ENCODE measurements at places on chromosomes 7 and 10.

- H3K27me3 ChIP-seq, result peaks cover 3% of the 10 kb centered on the region
- H3K4me3 ChIP-seq, result no peak overlapping the region
- no peak overlapping the region for H3K27ac ChIP-seq
- no peak for DNase-seq
Observed at GRCh38 chr7:27697861-27698430, 35.3 kb upstream of the HIBADH start.

- H3K27ac ChIP-seq, result no peak overlapping the region
- no peaks in the 10 kb centered on the region for H3K36me3 ChIP-seq
- no peak overlapping the region for H3K4me3 ChIP-seq
- peaks cover 11% of the 10 kb centered on the region for H3K27me3 ChIP-seq
- no peak for DNase-seq
Observed at GRCh38 chr10:123380491-123381085, 226.4 kb downstream of the BUB3 start.

GRCh38 chr10:788796-789748 is 99.6 kb upstream of the DIP2C start:
- no peaks in the 10 kb centered on the region for H3K4me1 ChIP-seq
- DNase-seq, result no peak
- H3K36me3 ChIP-seq, result no peaks in the 10 kb centered on the region
- peak overlapping the region; percentile 63 for H3K27ac ChIP-seq
- H3K27me3 ChIP-seq, result peaks cover 6% of the 10 kb centered on the region

GRCh38 chr10:110600487-110601101 is 33.1 kb downstream of the SMC3 start:
- no peaks in the 10 kb centered on the region for H3K27me3 ChIP-seq
- H3K36me3 ChIP-seq, result peaks cover 32% of the 10 kb centered on the region
- H3K27ac ChIP-seq, result peak overlapping the region; percentile 27
- no peak overlapping the region for H3K4me3 ChIP-seq

- H3K36me3 ChIP-seq, result no peaks in the 10 kb centered on the region
- no peak overlapping the region for H3K4me3 ChIP-seq
- DNase-seq, result no peak
- no peaks in the 10 kb centered on the region for H3K27me3 ChIP-seq
- no peaks in the 10 kb centered on the region for H3K4me1 ChIP-seq
Observed at GRCh38 chr10:66746711-66747110, 179.1 kb upstream of the LRRTM3 start.

DNA sequence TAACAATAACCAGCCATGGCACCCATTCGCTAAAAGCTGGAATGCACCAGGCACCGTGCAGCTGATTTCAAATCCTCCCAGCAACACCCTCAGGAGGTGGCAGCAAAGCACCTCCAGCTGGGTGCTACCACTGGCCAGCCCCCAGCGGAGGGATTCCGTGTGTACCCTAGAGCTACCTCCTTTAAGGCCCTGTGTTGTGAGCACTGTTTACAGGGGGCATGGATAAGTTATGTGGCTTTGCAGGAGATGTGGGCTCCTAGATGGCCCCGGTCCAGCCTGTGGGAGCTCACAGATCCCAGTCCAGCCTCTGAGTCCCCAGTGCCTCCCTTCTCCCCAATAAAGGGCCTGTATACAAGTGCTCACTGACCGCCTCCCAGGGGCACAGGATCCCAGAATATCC is 27.1 kb downstream of the TNRC18 start:
- H3K4me3 ChIP-seq, result no peak overlapping the region
- H3K4me1 ChIP-seq, result peaks cover 8% of the 10 kb centered on the region
- peak overlapping the region; percentile 20 for H3K27ac ChIP-seq
- H3K27me3 ChIP-seq, result no peaks in the 10 kb centered on the region

- H3K4me3 ChIP-seq, result no peak overlapping the region
- no peaks in the 10 kb centered on the region for H3K36me3 ChIP-seq
- peaks cover 14% of the 10 kb centered on the region for H3K4me1 ChIP-seq
- H3K27ac ChIP-seq, result no peak overlapping the region
- H3K27me3 ChIP-seq, result peaks cover 32% of the 10 kb centered on the region
Observed at GRCh38 chr7:151840088-151840910, 36.6 kb downstream of the PRKAG2 start.

DNA sequence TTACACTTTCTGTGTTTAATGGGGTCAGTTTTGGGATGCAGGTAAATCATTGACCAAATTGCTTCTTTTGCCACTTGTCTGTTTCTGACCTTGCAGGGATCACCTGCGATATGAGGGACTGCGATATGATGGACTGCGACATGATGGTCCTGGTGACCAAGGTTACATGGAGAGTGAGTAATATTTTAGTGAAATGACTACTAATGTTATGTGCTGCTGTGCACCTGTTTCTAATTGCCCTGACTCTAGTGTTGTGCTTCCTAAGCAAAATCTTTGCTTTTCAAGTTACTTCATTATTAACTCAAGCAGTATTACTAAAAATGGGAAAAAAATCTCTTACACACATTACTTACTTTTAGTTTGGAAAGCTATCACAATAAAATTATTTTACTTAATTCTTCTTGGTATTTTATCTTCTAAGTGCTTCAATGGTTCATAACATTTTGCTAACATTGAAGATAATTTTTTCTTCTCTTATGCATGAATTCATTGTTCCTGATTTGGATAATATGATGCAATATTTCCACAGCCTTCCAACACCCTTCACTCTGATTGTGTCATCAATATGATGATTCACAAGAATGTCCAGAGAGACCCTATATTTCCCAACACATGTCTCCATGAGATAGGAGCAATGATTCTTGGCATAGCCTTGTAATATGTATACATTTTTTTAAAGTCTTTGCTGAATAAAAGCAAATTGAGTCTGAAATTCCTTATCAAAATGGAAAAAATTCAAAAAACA is 306.2 kb upstream of the AKR1E2 start:
- H3K27ac ChIP-seq, result no peak overlapping the region
- DNase-seq, result no peak
- peak overlapping the region; percentile 5 for H3K4me3 ChIP-seq
- H3K27me3 ChIP-seq, result no peaks in the 10 kb centered on the region

- no peak overlapping the region for H3K27ac ChIP-seq
- no peak overlapping the region for H3K4me3 ChIP-seq
- no peaks in the 10 kb centered on the region for H3K27me3 ChIP-seq
- peaks cover 46% of the 10 kb centered on the region for H3K36me3 ChIP-seq
- no peak for DNase-seq
- H3K4me1 ChIP-seq, result peaks cover 19% of the 10 kb centered on the region
Observed at GRCh38 chr7:4713183-4713784, 31.2 kb downstream of the FOXK1 start.

DNA sequence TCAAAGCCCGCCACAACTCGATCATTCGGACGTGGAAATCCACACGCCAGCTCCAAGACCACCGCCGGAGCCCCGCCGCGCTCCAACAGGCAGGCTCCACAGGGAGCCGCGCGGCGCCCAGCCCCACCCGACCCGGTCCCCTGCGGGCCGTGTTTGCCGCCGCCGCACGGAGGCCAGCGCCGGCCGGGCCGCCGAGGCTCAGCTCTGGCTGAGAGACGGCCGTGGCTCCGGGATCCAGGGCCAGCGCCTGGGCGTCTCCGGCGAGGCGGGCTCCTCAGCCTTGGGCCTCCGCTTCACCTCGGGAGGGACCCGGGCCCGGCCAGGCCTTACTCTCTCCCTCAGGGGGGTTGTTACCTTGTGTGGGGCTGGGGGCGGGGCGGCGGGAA is 333 bp downstream of the SMNDC1 start:
- H3K4me3 ChIP-seq, result peak overlapping the region; percentile 90
- no peak for DNase-seq
- H3K27ac ChIP-seq, result peak overlapping the region; percentile 99
- H3K27me3 ChIP-seq, result no peaks in the 10 kb centered on the region

- H3K4me1 ChIP-seq, result peaks cover 26% of the 10 kb centered on the region
- DNase-seq, result no peak
- H3K36me3 ChIP-seq, result peaks cover 37% of the 10 kb centered on the region
- peak overlapping the region; percentile 69 for H3K27ac ChIP-seq
Observed at GRCh38 chr10:86439544-86439943, 72.9 kb upstream of the GRID1 start.
